ENCODE measurements at places on chromosomes 7 and 10.

GRCh38 chr10:58570307-58570723 lies 57.6 kb downstream of the BICC1 start:
- DNase-seq, result no peak

DNA sequence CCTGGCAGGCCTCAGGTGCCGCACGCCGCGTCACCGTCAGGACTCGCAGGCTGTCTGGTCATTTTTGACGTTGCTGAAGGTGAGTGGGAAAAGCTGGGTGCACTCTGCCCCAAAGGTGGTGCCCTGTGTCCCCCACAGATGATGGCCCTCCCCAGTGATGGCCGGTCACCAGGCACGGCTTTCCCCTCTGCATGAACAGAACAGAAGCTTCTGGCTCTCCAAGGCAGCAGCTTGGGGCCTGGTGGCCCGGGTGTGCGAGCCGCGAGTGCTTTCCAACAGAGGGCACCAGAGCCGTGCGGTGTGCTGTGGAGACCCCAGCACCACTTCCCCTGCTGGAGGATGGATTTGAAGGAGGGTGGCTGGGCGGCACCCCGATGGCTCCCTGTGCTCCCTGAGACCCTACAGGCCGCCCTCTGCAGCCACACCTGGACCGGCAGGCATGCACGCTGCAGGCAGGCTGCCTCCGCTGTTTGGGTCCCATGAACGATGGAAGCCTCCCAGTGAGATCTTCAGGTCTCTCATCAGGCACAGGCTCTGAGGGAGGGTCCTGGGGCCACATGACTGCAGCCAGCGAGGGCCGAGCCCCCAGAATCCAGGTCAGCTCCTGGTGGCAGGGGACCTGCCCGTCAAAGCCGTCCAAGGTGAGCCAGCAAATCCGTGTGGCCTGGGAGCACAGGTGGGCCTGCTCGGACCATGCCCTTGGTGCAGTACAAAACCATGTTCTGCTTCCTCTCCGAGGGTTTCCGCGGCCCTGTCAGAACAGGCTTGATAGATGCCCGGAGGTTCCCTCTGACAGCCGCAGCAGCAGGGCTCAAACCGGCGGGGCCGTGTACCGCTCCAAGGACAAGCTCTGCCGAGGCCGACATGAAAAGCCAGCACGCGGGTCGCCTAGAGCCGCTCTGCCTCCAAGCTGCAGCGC lies 195.4 kb downstream of the EBF3 start:
- no peak for DNase-seq

GRCh38 chr10:107915215-107915610 lies 750.7 kb upstream of the SORCS1 start:
- DNase-seq, result no peak

DNA sequence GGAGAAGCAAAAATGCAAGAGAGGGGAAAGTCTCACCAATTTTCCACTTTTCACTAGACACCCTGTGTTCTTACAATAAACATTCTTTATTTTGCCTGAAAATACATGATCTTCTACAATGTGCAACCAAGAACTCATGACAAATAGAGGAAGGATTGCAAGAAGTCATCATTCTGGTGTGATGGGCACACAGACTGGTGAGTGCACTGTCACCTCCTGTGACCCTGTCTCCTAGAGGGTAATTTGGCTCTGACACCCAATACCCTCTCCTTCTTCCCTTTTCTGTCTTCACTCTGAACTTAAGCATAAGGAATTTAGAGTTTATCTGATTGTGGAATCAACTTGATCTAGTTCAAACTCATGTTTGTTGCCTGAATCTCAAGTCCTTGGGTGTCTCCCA lies 153.7 kb downstream of the SH2D4B start:
- no peak for DNase-seq

DNA sequence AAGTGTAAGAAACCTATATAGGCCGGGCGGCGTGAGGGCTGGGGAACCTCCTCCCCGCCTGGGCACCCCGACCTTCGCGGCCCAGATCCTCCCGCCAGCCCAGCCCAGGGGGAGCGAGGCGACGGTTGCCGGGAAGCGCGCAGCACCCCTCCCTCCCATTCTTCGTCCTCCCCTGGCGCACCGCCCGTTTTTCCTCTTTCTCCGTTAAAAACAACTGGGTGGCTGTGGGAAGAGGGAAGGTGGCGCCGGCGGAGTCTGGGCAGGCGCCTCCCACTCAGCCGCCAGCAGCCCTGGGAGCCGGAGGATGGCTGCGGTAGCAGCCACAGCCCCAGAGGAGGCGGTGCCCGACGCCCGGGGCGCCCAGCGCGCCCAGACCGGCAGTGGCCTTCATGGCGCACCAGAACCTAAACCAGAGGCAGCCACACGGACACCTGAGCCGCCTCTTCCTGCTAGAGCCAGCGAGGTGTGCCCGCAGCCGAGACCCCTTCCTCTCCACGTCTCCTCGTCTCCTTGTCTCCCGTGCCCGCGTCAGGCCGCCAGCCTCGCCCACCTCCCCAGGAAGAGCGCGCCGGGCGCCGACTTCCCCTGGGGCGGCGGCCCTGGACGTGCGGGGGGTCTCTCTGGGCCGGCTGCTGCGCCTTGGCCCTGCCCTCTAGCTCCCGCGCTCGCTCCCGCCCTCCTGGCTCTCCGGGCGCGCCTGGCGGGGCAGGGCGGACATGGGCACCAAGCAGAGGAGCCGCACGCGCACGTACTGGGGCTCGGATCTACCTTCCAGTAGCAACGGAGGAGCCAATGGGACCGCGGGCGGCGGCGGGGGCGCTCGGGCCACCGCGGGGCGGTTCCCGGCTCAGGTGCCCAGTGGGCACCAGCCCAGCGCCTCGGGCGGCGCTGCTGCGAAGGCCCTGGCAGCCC lies 32.8 kb upstream of the SFTPD start:
- DNase-seq, result no peak

- no peak for DNase-seq
These were observed 171.2 kb downstream of the ARHGAP21 start for GRCh38 chr10:24552346-24553016.

GRCh38 chr7:90520484-90520883 lies 51.0 kb downstream of the PTTG1IP2 start:
- no peak for DNase-seq

- no peak for DNase-seq
These were observed 24.6 kb upstream of the REEP3 start for GRCh38 chr10:63496561-63496960.

DNA sequence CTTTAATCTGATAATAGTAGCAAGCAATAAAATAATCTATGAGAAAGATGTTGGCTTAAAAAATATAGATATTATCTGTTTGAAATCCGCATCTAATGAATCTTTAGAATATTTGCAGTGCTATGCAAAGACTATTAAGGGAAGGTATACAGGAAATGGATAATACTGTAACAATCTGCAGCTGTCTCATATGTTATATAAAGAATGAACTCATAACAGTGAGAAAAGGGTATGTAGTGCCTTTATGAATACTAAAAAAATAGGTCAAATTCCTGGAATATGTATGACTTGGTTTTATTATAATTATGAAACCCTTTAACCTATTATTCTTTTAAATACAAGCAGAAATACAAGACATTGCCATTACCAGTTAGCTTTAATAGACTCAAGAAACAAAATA lies 105.1 kb upstream of the GPR22 start:
- no peak for DNase-seq
